ENCODE measurements at places on chromosomes 7 and 10.

DNA sequence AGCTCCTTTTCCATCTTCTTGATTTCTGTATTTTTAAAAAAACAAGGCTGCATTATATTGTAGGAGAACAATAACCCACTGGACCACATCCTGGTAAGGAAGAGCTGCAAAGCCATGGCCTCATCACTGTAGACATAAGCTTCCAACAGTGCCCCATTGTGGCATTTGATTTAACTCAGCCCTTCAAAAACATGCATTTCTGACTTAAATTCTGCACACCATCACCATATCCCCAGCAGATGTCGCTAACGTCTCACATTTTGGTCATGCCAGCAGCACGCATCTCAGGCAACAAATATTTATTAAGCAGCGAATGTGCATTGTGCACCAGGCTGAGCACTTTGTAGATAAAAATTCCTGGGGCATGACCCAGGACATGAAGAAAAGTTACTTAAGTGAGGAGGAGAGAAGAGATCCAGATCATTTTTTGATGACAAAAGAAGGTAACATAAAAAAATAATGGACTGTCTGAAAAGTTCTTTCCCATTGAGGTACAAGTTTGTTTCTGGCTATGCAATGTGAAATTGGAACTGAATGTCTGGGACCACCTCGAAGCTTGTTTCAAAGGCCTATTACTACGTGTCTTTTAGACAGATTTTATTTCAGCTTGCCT, 164.6 kb upstream of the CDCA7L start:
- peak; percentile 53 for DNase-seq

- peak; percentile 21 for DNase-seq
These were observed 1247.8 kb downstream of the GATA3 start for GRCh38 chr10:9302140-9302746.

DNA sequence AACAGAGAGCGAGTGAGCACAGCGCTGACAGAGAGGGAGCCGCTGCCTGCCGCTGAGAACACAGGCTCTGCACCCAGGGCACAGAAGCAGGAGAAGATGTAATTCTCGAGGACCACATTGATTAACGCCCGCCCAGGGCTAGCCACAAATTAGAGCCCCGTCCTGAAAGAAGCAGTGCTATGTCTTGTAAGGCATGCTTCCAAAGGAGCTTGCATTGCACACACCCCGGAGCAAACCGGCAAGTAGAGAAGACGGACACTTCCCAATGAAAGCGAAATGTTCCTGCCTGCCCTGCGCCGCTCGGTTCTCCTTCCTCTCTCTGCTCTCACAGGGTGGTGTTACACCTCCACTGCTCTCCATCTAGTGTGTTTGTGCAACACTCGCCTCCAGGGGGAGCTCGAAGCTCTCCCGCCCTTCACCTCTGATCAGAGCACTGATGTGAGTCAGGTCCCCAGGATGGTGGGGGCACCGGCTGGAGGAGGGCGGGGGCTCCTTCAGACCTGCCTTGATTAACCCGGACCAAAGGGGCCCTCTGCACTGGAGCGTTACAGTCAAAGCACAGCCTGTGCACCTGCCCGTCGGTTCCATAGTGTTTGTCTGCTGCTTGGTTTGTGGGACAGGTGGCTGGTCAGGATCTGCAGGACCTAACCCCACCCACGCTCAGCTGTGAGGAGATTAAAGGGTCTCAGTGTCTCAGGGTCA, 316.5 kb downstream of the ADARB2 start:
- peak; percentile 40 for DNase-seq

DNA sequence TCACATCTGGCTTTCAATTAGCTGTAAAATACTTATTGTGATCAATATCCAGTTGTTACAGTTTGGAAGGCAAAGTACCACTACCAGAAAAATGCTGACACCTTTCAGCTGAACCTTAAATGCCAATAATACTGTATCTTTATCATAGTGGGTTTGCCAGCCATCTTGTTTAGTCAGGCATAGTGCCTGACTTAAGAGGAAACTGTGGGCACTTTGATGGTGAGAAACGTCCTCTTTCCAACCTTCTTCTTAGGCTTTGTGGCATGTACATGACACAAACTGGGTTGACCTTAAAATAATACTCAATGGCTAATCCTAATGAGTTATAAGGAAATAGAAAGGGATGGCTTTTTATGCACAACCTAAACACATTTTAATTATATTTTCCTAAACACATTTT, 52.3 kb upstream of the PRR15 start:
- no peak for DNase-seq

DNA sequence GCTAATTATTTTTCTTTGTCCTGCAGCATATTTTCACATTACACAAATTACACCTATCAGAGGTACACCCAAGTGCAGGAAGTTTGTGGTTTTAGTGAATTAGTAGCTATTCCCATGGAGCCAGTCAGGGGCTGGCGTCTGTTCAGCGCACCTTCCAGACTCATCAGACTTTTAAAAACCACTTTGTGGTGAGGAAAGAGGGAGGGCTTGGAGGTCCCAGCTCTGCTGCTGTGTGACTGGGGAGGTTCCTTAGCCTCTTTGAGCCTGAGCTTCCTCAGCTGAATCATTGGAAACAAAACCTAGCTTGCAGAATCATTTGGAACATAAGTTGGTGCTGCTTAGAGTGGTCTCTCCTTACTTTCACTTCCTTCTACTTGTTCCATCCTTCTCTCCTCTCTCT, 175.4 kb downstream of the SORCS3 start:
- DNase-seq: no peak

DNA sequence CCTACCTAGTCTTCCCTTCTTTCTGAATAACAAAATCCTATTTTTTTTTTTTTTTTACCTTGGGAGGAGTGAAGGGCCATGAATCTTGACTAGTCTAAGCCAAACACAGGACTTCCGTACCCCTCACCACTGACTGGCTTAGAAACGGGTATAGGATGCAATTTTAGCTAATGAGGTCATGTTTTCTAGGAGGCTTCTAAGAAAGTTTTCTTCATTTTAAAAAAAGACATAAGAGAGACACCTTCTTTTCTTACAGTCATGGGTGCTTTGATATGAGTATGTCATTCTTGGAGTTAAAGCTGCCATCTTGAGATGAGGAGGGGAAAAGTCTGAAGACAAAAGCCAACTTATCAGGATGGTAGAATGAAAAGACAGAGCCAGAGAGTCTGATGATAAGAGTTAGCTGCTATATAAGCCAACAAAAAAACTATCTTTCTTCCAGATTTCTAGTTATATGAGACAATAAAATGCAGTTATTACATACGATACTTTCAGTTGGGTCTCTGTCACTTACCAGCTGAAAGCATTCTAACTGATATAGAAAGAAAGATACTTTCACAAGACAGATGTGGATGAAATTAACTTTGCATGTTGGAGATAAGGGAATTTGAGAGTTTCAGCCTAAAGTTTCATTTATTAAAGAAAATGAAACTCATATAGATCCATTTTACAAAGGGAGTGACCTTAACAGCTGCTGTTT, 34.0 kb downstream of the ZNF438 start:
- no peak for DNase-seq

- DNase-seq: no peak
These were observed 22.9 kb upstream of the NANOS1 start for GRCh38 chr10:119006451-119007210.

- no peak for DNase-seq
These were observed 71.3 kb upstream of the ARMC3 start for GRCh38 chr10:22856444-22857074.

DNA sequence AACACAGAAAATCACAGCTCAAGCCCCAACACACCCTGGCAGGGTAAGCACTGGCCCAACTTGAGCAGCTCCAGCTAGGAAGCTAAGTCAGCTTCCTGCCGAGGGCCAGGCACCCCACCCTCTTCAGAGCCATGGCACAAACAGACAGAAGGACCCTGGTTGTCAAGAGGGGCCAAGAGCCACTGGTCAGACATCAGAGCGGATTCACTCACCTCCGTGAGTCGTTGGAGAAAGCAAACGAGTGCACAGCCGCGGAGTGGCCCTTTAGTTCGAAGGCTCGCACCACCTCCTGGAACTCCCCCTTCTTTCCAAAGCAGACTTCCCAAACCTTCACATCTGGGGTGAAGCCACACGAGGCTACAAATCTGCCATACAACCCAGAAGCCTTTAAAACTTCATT, 7.4 kb downstream of the TBL2 start:
- DNase-seq: no peak

GRCh38 chr7:127380479-127380878, 12.0 kb downstream of the ZNF800 start:
- DNase-seq: no peak

- no peak for DNase-seq
These were observed 39.8 kb downstream of the CDC123 start for GRCh38 chr10:12235796-12236195.

GRCh38 chr10:118508863-118509262, 86.6 kb downstream of the PRLHR start:
- no peak for DNase-seq

GRCh38 chr10:69295027-69295636, 16.8 kb downstream of the HK1 start:
- no peak for DNase-seq

- peak; percentile 31 for DNase-seq
These were observed 201.0 kb upstream of the TPK1 start for GRCh38 chr7:145036604-145037405.

GRCh38 chr7:157570531-157571200, 233.9 kb downstream of the DNAJB6 start:
- no peak for DNase-seq

GRCh38 chr7:44284216-44284615, 41.2 kb downstream of the CAMK2B start:
- DNase-seq: no peak

DNA sequence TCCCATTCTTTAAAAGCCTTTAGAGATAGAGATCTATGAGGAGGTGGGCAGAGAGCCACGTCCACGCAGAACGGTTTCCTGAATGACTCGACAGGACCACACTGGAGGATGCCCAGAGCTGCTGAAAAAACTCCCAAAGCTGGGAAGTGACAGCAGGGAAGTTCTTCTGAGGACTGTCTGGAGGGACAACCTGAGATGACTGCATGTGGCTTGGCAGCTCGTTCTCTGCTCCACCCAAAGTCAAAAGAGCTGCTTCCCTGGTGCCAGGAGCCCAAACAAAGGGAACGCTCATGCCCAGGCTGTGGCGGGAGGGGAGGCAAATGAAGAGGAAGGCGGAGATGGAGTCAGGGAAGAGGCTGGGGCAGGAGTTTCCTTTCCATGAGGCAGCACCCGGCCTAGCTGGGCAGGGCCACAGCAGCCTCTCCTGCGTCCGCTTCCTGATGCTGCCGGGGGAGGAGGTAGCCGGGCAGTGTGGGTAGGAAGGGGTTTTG, 95.4 kb downstream of the CCDC3 start:
- DNase-seq: no peak

- DNase-seq: no peak
These were observed 5.6 kb downstream of the SUFU start for GRCh38 chr10:102509387-102509786.

- DNase-seq: no peak
These were observed 267.4 kb downstream of the RNLS start for GRCh38 chr10:88315755-88316154.

- DNase-seq: no peak
These were observed 8.5 kb downstream of the NT5C2 start for GRCh38 chr10:103184615-103185014.

GRCh38 chr7:95209788-95210187, 114.5 kb downstream of the PON1 start:
- no peak for DNase-seq

GRCh38 chr7:127715901-127716300, 63.9 kb downstream of the SND1 start:
- DNase-seq: no peak

GRCh38 chr7:48971173-48971572, 46.8 kb downstream of the CDC14C start:
- DNase-seq: no peak

- no peak for DNase-seq
These were observed 16.2 kb upstream of the MTPAP start for GRCh38 chr10:30365278-30365677.

DNA sequence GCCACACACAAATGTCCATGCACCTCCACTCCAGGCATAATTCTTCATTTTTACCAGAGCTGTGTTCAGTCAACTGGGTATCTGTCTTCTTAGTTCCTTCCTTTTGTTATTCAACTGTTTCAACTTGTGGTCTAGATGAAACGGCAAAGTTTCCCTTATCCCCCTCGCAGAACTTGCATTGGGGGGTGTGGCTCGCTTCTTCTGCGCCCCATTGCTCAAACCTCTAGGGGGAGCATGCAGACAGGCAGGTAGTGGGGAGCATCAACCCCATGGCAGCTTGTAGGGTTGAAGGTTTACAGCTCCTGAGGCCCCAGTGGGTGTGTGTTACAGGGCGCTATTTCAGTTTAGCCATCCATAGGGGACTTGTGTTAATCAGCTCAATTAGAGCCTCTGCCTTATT, 38.3 kb upstream of the COBL start:
- no peak for DNase-seq

- DNase-seq: no peak
These were observed 107.0 kb upstream of the LRRN3 start for GRCh38 chr7:110983822-110984456.

DNA sequence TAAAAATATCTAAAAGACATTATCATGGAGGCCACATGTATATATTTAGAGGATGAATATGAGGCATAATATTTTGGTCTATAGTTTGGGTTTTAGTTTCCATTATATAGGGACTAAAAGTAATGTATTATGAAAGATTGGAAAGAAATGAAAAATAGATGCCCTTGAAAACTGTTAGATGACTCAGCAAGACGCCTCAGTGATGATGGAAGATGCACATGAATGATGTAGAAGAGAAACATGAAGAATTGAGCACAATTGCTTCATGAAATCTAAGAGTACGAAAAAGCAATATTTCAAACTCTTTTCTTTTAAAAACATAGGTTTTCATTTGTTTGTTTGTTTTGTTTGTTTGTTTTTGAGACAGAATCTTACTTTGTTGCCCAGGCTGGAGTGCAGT, 89.8 kb downstream of the ARL4A start:
- DNase-seq: no peak

- DNase-seq: no peak
These were observed 6.9 kb downstream of the PIK3CG start for GRCh38 chr7:106871793-106872571.

GRCh38 chr10:85967594-85967993, 399.0 kb downstream of the GRID1 start:
- no peak for DNase-seq

- no peak for DNase-seq
These were observed 994 bp downstream of the SLC25A28 start for GRCh38 chr10:99619090-99619800.

- no peak for DNase-seq
These were observed 292.4 kb downstream of the ZWINT start for GRCh38 chr10:56068473-56069263.

DNA sequence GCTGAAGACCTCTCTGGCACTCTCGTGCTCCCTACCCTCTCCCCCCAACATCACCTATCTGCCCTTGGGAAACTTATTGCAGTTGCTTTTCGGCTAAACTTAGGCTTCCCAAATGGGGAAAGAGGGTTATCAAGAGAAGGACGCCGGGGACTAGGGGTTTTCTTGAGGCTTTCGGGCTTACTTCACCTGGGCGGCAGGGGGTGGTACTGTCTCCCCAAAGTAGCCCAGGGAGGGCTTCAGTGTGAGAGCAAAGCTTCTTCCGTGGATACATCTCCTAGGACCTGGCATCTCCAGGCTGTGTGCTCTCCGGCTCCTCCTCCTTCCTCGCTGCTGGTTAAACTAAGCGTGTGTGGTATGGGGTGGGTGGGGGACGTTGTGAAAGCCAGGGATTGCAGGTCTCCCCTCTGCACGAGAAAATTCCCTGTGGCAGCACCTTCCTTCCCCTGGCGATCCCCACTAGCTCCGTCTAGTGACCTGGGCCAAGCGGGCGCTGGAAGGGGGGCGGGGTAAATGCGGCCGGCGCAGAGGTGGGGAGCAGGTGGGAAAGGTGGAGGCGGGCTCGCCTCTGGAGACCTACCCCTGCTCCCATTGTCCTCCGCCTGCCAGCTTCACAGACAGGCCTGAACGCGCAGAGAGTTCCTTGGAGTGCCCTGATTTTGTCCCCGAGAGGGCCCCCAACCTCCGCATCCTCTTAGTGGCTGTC, 1.1 kb downstream of the PLXDC2 start:
- DNase-seq: no peak

Data from activated T-cell treated with anti-CD3 and anti-CD28 coated beads for 4 hours (primary cell).